ENCODE measurements at places on chromosomes 3 and 15. TPM values are rescaled to one million over a fixed set of nuclear protein-coding genes. Genes with fewer than 3 reads are reported as not detected.

DNA sequence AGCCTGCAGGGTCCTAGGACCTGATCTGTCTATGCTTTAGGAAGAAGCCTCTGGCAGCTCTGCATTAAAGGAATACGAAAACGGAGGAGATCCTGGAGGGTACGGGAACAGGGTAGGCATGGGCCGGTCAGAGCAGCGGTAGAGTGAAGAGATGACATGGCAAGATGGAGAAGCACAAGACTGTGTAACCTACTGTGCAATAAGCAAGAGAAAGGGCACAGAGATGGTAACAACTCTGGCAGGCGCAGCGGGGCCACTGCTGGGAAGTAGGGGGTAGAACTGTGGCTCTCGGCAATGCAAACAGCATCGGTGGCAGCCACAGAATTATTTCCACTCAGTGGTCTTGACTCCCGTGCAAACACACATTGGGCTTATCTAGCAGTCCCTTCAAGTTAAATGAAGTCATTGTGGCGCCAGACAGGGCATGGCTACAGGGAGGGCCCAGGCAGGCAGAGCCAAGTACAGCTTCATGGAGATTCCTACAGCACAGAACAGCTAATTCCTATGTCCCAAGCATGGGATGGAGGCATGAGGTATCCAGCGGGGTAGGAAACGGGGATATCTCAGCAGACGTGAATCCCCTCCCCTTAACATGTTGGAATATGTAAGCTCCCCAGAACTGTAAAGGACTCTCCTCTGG, 28.8 kb downstream of the WHAMM start:
- no peak overlapping the region for H3K27ac ChIP-seq
- no peaks in the 10 kb centered on the region for H3K4me1 ChIP-seq
- no peaks in the 10 kb centered on the region for H3K27me3 ChIP-seq

DNA sequence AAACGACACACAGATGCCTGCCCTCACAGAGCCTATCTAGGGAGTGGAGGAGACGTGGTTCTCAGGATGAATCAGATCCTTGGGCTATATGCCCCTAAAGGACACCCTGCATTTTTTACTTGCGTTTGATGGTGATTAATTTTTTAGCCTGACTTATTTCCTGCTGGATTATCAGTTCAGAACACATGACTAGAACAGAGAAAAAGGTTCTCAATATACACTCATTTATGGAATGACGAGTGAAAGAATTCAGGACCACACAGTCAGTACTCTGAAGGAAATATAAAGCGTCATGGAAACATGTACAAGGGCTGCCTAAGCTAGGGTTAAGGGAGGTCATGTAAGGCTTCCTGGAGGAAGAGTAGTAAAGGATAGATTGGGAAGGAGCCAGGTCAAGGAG, 121.8 kb downstream of the SSR3 start:
- no peak overlapping the region for H3K27ac ChIP-seq
- DNase-seq: no peak
- H3K36me3 ChIP-seq: no peaks in the 10 kb centered on the region
- no peaks in the 10 kb centered on the region for H3K4me1 ChIP-seq

DNA sequence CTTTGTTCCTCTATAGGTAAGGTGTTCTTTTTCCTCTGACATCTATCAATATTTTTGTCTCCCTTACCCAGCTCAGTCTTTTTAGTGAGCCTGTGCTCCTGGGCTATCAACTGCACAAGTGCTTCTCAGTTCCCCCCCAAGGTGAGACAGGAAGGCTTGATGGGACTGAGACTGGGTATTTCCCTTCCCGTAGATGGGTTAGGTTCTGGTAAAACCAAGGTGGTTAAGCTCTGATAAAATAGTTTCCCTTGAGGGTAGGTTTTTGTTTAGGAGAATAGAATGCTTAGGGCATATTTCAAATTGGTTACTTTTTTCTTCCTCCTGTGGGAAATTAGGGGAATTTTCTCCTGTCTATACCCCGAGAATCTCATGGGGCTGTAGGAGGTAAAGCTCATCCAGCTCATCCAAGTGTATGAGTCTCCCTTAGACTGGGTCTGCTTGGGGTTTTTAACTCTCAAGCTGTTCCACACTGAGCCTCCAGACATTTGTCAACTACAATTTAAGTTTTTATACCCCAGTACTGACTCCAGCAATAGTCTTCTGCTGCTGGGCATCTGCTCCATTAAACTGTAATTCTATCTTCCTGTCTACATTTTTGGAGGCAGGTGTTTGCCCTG, 44.9 kb downstream of the OXSR1 start:
- peaks cover 15% of the 10 kb centered on the region for H3K36me3 ChIP-seq
- H3K27ac ChIP-seq: peak overlapping the region; percentile 35
- no peak overlapping the region for H3K4me3 ChIP-seq
- H3K27me3 ChIP-seq: no peaks in the 10 kb centered on the region

The IL20RB gene
- total RNA-seq: 2.3 TPM

The HIGD1A gene
- total RNA-seq: 80.7 TPM
